ENCODE measurements at places on chromosomes 1 and 21.

GRCh38 chr1:40987439-40988276, 8.2 kb downstream of the CTPS1 start:
- DNase-seq = no peak

DNA sequence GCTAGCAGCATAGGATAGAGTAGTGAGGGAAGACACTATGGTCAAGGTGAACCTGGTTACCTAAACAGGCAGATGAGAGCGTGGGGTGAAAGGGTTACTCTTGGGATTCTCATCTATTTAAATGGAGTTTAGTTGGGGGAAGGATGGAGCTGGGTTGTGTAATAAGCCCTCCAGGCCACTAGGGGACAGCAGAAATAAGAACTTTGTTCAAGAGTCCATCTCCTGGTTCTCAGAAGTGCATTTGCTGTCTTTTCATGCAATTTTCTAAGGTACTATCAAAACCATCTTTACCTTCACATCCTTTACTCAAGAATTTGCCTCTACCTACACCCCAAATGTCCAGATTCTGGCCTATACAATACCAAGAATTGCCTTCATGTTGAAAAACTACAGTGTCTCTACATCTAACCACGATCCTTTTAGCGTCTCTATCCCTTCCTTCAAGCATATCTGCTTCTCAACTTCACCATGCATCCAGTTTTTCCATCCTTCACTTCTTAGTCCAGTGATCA, 28.0 kb downstream of the SLAMF1 start:
- DNase-seq = peak; percentile 44

DNA sequence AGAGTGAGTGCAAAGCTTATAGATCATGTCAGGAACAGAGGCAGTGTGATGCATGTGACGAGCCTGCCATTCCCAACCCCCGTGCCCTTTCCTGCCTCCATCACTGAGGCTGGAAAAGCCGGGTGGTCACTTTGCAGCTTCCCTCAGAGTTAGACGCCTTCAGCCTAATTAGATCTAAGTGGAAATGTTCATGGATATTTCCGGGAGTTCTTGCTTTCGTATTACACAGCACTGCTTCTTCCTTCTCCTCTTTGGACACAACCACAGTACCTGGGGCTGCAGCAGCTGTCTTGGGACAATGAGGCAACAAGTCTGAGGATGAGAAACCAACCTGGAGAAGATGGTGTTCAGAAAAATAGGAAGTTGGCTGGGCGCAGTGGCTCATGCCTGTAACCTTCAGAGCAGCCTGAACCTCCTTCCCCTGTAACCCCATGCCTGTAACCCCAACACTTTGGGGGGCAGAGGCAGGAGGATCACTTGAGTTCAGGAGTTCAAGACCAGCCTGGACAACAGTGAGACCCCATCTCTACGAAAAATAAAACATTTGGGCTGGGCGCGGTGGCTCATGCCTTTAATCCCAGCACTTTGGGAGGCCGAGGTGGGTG, 24.5 kb downstream of the SERINC2 start:
- DNase-seq = no peak

DNA sequence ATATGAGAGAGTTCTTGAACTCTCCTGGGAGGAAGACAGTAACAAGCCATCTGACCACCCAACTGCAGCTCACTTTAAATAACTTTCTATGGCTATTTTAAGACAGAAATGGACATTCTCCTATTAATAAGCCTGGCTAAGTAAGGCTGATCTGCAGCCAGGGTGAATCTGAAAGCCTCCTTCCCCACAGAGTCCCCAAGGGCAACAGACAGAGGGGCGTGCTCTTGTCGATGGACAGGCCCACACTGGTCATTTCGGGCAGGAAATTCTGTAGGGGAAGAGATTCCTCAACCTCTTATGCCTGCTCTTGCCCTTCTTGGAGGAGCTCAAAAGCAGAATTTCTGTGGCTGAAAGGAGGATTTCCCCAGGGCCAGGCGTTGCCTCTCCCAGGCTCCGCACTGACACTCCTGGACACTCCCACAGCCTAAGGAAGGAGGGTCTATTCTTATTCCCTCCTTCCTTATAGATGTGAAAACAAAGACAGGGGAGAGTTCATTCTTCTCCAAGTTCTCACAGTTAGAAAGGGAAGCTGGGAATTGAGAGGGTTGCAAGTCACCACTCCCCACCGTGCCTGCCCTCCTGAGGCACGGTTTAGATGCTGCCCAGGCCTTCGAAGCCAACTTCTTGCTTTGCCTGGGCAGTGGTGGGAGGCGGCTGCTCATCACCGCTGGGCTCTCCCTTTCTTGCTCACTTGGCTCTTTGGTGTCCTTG, 17.9 kb upstream of the KANK4 start:
- no peak for DNase-seq

GRCh38 chr1:119006406-119007279, 18.5 kb upstream of the TBX15 start:
- no peak for DNase-seq

DNA sequence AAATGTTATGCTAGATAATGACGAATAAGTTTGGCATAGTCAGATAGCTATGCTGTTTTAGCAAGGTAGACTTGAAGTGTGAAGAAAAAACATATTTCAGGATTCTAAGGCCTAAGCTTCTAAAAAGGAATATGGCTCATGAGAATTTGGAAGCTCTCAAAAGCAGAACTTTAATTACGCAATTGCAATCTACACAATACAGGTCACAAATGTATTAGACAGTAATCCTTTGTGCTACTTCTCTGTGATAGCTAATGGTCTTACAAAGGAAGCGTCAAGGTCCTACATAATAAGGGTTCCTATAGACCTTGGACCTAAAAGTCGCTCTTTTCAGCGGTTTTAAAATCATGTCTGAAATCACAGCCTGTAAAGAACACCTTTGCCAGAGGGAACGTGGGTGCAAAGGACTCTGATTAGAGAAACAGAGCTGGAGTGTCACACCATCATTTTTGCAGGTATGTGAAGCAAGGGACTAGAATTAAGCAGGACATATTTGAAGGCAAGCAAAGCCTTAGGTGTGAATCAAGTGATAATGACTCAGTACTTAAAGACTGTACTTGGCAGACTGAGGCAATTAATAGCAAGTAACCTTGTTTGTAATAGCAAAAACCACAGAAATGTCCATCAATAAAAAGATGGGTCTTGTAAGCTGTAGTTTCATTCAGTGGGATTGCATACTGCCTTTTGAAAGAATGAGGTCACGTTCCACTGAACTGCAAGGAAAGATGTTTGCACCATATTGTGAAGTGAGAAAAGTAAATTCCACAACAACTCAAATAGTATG, 420.2 kb downstream of the KCTD3 start:
- DNase-seq = no peak

DNA sequence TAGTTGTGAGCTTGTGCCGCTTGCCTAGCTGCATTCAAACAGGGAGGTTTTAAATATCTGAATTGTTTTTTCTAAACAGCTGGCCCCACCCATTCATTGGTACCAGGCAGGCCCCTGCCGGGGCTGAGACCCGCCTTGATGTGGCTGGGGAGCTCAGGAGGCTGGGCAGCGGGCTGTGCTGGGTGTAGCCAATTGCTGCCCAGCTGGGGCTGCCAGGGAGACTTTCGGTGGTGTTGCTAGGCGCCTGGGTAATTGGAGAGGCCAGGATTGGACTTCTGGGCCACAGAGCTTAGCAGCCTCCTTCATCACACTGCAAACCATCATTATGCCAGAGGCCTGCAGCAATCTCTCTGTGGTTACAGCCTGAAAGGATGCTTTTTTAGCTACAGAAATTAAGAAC, 12.2 kb downstream of the RHBDL2 start:
- no peak for DNase-seq

GRCh38 chr1:156496211-156496761, 4.3 kb downstream of the MEF2D start:
- no peak for DNase-seq

Measured in HEK293T (cell line).